ENCODE measurements at places on chromosomes 3 and 15.

DNA sequence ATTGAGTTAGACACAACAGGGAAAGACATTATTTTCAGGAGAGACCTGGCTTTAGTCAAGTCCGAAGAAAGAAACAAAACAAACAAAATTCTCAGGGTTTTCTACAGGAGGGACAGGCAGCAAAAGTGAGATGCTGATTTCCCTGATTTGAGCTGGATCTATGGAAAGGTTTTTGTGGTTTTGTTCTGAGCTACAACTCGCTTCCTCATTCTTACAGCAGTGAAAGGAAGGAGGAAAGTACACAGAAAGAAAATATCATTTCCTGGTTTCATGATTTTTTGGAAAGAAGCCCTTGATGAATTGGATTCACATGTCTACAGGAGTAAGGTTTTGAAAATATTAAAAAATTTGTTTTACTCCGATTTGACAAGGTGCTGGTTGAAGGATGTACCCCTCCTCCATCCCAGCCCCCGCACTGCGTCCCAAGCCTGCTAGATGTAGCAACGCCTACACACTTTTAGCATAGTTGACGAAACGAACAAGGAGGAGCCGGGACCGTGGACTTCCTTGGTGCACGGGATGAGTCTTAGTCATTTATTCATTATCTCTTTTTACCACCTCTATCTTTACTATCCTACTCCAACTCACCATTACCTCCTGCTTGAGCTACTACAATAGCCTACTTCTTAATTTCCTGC, 10.8 kb downstream of the PRICKLE2 start:
- DNase-seq: peak; percentile 79

GRCh38 chr3:160372780-160373179, 26.2 kb downstream of the IFT80 start:
- DNase-seq: peak; percentile 74

DNA sequence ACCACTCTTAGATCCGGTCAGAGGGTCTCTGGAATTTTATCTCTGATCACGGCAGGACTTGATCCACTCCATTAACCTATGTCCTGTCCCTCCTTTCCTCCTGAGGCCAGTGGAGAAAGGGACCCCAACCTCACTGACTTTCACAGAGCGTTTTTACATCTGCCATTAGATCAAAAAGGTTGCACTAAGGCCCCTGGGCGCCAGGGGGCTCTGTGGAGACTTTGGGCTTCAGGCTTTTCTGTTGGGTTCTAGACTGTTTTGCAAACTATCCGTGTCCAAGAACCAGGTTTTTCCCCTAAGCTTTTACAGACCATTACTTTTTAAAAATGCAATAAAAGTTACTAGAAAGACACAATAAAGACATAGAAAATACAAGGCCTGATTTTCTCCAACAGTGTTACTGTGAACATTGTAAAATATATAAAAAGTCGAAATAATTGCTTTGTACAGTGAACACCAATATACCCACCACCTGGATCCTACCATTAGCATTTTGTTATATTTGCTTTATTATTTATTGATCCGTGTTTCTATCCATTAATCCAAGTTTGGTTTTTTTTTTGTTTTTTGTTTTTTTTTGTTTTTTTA, 159.7 kb downstream of the POLR2M start:
- DNase-seq: peak; percentile 41

DNA sequence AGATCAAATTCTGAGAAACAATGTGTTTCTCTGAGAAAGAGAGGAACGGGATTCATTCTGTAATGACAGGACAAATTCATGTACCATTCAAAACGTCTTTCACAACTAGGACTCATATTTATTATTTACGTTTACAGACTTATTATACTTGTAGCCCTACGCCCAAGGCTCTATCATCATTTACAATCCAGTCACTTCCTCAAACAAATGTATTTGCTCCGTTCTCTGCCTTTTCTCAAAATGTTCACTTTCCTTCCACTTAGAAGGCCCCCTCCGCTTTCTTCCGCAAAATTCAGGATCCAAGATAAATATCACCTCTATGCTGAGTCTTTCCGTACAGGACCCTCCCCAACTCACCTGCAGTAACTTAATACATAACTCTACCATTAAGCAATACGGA, 745 bp downstream of the RSL24D1 start:
- DNase-seq: peak; percentile 7

DNA sequence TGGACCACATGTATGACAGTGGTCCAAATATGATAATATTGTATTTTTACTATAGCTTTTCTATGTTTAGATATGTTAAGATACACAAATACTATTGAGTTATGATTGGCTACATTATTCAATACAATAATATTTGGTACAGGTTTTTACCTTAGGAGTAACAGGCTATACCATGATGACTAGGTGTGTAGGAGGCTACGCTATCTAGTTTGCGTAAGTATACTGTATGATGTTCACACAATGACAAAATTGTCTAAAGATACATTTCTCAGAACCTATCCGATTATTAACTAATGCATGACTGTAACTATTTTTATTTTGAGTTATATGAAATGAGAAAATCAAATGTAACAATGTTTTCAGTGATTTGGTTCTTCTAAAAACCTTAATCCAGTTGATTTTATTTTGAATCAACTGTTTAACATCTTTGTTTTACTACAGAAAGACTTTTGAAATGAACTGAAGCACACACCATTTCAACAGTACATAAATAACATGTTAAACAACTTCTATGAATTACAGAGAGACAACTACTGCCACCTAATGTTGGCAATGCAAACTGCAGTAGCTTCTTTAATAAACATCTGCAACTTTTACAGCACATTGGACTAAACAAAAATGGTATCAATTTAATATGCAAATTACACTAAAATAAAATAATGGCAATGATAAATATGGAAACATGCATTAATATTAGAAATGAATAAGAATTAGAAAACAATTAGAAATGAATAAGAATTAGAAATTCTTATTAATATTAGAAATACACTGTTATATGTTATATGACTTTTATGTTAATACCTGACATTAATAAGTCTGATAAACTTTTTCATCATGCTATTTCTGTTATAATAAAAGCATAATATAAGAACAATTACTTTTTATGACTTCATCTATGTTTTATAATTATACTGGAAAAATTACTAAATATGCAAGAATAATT, 255.7 kb downstream of the MBNL1 start:
- peak; percentile 60 for DNase-seq

GRCh38 chr15:90620379-90621067, 90.8 kb downstream of the CRTC3 start:
- DNase-seq: no peak

- DNase-seq: no peak
Measured at GRCh38 chr3:76930712-76931111, 109.2 kb upstream of the ROBO2 start.

DNA sequence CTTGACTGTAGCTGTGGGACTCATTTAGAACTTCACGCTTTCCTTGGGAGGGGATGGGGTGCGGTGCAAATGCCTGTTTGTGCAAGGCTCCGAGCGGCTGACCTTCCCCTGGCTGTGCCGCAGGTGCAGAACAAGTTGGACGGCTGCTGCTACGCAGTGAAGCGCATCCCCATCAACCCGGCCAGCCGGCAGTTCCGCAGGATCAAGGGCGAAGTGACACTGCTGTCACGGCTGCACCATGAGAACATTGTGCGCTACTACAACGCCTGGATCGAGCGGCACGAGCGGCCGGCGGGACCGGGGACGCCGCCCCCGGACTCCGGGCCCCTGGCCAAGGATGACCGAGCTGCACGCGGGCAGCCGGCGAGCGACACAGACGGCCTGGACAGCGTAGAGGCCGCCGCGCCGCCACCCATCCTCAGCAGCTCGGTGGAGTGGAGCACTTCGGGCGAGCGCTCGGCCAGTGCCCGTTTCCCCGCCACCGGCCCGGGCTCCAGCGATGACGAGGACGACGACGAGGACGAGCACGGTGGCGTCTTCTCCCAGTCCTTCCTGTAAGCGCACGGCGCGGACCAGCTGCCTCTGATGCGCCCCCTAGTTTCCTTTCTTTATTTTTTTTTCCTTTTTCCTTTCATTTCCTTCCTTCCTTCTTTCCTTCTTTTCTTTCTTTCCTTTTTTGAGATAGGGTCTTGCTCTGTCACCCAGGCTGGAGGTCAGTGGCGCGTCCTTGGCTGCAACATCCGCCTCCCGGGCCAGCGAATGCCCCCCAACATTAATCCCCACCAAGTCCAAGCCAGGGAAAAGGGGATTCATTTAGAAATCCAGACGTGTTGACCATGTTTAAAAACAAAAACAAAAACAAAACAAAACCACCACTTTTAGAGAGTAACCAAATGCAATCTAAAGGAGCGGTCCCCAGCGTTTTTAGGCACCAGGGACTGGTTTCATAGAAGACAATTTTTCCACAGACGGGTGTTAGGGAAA, 42.7 kb downstream of the EIF2AK4 start:
- peak; percentile 38 for DNase-seq

GRCh38 chr3:151591441-151591840, 130.6 kb upstream of the IGSF10 start:
- no peak for DNase-seq

Measured in amniotic epithelial cell (primary cell).